ENCODE measurements at places on chromosomes 5 and 9. TPM values are rescaled to one million over a fixed set of nuclear protein-coding genes. Genes with fewer than 3 reads are reported as not detected.
A peak's percentile ranks its signal among the peaks of the same experiment; 100 is the strongest.

GRCh38 chr9:92917176-92917800, 30.0 kb upstream of the FGD3 start:
- H3K4me3 ChIP-seq = no peak overlapping the region
- no peaks in the 10 kb centered on the region for H3K4me1 ChIP-seq
- no peak overlapping the region for H3K27ac ChIP-seq
- no peak for DNase-seq

GRCh38 chr9:124480621-124480981, 26.6 kb downstream of the NR5A1 start:
- no peaks in the 10 kb centered on the region for H3K36me3 ChIP-seq
- no peak overlapping the region for H3K27ac ChIP-seq
- no peak for DNase-seq
- H3K27me3 ChIP-seq = peaks cover 30% of the 10 kb centered on the region
- no peak overlapping the region for H3K4me3 ChIP-seq

DNA sequence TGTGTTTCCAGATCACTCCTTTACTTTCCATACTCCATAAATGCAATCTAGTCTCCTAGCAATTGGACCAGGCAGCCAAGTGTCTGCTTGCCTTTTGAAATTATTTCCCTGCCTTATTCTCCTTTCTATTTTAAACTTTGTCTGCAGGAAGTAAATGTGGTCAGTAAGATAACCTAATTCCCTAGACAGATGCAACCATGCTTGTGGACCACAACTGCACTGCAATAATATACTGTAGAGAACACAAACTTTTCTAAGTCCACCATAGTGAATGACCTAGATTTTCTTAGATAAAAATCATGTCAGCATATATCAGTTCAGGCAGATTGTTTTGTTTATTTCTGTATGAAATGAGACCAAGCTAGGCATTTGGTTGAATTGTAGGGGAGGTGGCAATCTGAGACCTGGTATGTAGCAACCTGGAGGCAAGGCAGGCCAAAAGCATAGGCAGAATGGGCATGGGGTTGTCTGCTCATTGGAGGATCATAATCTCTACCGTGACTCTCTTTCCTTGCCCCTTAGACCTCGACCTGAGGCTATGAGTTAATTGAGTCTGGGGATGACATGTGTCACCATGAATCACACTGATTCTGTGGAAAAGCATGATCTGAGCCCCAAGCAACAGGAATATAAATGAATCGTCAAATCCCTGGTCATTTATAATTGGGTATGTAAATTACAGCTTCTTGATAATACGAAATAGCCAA, 20.7 kb downstream of the ACTL7B start:
- H3K27me3 ChIP-seq = no peaks in the 10 kb centered on the region
- H3K27ac ChIP-seq = no peak overlapping the region
- no peak overlapping the region for H3K4me3 ChIP-seq

DNA sequence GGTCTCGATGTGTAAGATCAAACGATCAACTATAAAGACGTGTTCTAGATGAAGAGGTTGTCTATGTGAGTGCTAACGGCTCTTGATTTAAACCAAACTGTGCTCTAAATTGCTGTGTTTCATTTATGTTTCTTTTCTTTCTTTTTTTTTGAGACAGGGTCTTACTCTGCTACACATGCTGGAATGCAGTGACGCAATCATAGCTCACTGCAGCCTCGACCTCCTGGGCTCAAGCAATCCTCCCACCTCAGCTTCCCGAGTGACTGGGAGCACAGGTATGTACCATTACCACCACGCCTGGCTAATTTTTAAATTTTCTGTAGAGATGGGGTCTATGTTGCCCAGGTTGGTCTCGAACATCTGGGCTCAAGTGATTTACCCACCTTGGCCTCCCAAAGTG, 24.0 kb upstream of the RNF130 start:
- no peaks in the 10 kb centered on the region for H3K4me1 ChIP-seq
- DNase-seq = no peak
- H3K4me3 ChIP-seq = no peak overlapping the region
- H3K27ac ChIP-seq = no peak overlapping the region

DNA sequence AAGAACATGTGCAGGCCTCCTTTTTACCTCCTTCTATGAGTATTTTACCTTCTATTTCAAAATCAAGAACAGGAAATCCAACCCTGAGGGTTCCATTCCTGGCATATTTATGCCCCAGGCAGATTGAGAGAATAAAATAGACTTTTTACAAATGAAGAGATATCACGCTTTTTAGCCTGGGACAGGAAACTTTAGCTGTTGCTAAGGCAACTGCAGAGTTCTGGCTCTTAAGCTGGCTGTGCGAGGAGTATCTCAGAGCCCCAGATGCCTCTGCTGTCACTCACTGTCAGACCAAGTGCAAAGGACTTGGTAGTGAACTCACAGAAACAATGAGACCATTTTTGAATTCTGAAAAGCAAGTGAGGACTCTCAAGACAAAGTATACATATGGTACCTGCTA, 69.5 kb upstream of the HSPB3 start:
- no peak overlapping the region for H3K27ac ChIP-seq
- no peaks in the 10 kb centered on the region for H3K36me3 ChIP-seq
- no peaks in the 10 kb centered on the region for H3K4me1 ChIP-seq
- H3K27me3 ChIP-seq = no peaks in the 10 kb centered on the region
- DNase-seq = peak; percentile 25
- no peak overlapping the region for H3K4me3 ChIP-seq

DNA sequence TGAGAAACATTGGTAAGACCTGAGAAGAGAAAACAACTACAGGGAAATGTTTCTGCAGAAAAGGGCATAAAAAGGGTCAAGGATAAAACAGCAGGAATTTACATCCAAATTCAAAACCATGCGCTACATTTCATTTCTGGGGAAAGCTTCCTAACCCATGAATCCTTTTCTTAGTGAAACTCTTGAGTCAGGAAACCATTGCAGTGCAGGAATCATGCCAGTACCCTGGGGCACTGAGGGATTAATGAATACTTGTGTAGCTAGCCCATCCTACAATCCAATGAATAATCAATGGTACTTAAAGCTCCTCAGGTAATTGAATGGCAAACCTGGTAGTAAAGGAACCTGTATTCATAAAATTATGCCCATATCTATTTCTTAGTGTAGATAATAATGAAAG, 580.5 kb downstream of the TLE1 start:
- no peaks in the 10 kb centered on the region for H3K4me1 ChIP-seq
- no peak overlapping the region for H3K27ac ChIP-seq
- H3K4me3 ChIP-seq = no peak overlapping the region

DNA sequence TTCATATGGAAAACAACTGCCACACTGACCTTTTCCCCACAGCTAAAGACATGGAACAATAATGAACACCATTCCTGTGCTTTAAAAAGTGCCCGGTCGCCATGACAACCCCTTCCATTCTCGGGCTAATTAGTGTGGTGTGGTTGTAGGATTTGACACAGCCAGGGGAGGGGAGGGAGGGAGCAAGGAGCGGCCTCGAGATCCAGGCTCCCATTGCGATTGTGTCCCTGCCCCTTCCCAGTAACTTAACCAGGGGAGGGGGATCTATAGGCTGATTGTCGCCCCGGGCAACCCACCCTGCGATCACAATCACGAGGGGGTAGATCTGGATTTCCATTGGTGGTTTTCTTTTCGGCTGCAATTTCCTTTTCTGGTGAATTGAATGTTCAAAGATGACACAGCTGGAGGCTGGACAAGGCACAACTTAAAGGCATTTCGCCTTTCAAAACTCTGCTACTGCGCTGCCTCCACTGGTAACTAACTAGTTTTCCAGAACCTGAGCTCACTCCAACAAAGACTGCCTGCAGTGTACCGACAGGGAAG, 96.7 kb upstream of the RETREG1 start:
- peaks cover 3% of the 10 kb centered on the region for H3K4me1 ChIP-seq
- peaks cover 4% of the 10 kb centered on the region for H3K36me3 ChIP-seq
- DNase-seq = peak; percentile 69
- H3K4me3 ChIP-seq = no peak overlapping the region
- H3K27me3 ChIP-seq = no peaks in the 10 kb centered on the region

DNA sequence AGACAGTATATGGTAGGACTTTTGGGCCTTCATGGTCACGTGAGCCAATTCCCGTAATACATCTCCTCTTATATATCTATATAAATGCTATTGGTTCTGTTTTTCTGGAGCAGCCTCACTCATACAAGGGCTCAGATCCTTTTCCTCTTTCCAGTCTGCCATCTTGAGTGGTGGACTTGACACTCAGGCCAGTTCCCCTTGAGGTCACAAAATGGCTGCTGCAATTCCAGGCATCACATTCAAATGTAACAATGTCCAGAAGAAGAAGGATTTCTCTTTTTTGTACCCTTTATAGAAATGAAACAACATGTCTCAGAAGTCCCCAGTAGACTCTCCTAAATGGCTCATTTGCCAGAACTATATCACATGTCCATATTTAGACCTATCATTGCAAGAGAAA, 4.5 kb downstream of the GPR150 start:
- DNase-seq = no peak
- H3K27ac ChIP-seq = no peak overlapping the region
- H3K4me3 ChIP-seq = no peak overlapping the region
- H3K27me3 ChIP-seq = no peaks in the 10 kb centered on the region

The MARCHF11 gene
- not detected for total RNA-seq

The ABITRAM gene
- total RNA-seq = 8.8 TPM

Data from fibroblast of lung (primary cell).